ENCODE measurements at places on chromosomes 6 and 20. TPM values are rescaled to one million over a fixed set of nuclear protein-coding genes. Genes with fewer than 3 reads are reported as not detected.

ARFGEF3 gene
- total RNA-seq: 6.5 TPM

VWA7 gene
- total RNA-seq: 1.9 TPM

THEMIS gene
- not detected for total RNA-seq

SYCP2L gene
- total RNA-seq: 0.43 TPM

C2 gene
- 19.1 TPM for total RNA-seq

BPHL gene
- total RNA-seq: 15.3 TPM

Data from articular chondrocyte of knee joint (primary cell).